ENCODE measurements at places on chromosomes 6 and 20.

DNA sequence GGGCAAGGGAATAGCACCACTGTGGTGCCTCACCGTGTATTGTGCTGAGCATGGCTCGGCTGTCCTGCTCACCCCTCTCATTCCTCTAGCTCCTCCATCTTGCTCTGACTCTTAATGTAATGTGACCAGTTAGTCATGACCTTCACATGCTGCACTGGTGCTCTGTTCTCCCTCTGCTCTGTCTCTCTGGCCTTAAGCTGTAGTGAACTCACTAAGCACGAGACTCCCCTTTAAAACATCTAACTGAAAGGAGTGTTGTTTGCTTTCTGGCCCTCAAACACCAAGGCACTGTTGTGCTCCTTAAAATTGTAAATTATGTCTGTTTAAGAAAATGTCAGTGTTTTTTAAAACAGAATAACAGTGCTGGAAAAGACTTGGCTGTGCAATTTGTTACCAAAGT lies 140.4 kb downstream of the HDGFL1 start:
- no peak for DNase-seq

GRCh38 chr6:36028088-36028876 lies 674 bp downstream of the MAPK14 start:
- DNase-seq: no peak

DNA sequence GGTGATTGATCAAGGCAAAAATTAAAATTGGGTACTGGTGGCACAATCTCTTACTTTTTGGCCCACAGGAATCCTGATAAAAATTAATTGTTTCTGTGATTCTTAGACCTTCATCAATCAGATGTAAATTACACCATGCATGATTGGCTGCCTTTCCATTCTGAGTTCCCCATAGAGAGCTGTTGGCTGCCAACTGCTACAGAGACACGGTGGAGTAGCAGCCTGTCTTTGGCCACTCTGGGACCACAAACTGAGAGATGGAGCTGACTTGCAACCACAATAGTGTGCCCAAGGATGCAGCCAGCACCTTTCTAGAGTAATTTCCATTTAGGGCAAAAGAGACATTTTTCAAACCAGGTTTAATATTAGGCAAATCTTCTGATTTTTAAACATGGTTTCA lies 274.3 kb upstream of the MMS22L start:
- no peak for DNase-seq

GRCh38 chr6:45592991-45593390 lies 215.3 kb upstream of the SUPT3H start:
- DNase-seq: no peak

DNA sequence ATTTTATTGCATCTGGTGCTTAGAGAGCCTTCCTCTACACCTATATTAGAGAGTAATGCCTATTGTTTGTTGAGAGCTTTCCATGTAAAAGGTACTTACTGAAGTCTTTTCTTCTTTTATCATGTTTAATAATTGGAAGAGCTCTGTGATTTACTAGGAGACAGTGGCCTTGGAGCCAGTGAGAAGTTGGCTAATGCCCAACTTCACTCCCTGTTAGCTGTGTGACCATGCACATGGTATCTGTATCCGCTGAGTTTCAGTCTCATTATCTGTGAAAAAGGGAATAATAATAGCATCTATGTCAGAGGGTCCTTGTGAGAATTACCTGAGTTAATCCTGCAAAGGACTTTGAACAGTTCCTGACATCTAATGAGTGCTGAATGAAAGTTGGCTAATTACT lies 105.0 kb downstream of the CD109 start:
- DNase-seq: no peak

DNA sequence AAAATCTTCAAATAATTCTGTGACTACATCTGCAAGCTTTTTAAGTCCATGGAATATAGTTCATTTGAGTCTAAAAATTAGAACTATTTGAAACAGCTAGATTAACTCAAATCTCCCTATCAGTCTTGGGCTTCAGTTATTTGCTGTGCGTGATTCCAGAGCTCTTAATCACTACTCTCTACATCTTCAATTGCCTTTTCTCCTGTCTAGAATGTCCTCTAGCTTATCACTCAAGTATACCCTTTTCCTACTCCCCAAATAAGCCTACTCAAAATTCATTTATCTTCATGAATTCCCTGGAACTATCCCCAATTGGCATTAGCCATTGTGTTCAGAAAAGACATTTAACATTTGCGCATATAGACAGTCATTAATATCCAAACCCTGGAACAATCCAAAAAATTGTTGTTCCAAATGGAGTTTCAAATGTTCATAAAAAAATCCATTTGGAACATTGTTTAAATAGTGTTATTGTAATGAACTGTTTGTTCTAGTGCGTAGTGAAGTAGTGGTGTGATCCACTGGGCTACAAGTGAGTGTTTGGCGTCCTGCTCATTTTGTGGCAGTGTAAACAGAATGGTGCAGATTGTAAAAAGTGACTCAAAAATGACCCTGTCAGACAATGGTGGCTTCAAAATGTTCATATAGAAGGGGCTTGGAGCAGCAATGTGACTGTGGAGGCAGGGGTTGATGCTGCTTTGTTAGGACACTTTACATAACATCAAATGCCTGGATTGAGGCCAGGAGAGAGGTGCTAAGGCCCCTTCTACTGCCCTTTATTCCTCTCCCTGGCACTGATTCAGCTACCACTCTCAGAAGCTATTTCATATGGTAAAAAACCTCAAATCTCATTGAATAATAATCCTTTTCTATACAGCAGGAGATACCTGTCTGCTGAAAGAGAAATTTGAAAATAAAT lies 122.3 kb downstream of the KIF6 start:
- DNase-seq: no peak

DNA sequence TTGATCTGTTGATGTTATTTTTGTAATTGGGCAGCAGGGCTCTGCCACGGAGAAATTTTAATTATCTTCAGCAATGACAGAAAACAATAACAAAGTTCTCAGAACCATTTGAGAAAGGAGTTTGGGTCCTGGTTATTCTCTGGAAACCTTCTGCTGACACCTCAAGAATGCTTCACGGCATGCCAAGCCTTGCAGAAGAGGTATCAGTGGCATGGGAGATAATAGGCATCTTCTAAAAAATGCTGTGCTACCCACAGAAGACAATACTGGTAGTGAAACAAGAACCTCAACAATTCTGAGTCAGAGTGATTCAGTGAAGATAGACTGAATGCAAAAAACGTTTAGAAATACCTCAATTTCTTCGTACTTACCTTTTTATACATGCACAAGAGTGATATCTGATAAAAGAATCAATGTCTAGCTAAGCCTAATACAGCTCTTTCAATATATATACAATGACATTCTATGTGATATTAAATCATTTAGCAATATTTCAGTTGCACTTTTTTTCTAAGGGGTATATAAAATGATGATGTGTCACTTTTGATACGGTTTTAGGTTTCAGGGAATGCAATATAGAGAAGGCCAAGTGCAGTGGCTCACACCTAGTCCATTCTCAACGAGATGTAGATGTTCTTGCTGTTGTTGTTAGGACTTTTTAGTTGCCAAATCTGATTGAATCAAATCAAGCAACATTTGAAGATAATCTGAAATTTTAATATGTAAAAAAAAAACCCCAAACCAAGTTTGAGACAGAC lies 110.4 kb upstream of the COL21A1 start:
- no peak for DNase-seq

GRCh38 chr6:114467931-114468330 lies 125.1 kb upstream of the HS3ST5 start:
- no peak for DNase-seq

GRCh38 chr20:44609516-44610312 lies 27.3 kb downstream of the PKIG start:
- DNase-seq: peak; percentile 45

GRCh38 chr20:21628800-21629199 lies 76.7 kb upstream of the PAX1 start:
- no peak for DNase-seq

GRCh38 chr6:88709819-88710246 lies 253.6 kb downstream of the RNGTT start:
- no peak for DNase-seq

DNA sequence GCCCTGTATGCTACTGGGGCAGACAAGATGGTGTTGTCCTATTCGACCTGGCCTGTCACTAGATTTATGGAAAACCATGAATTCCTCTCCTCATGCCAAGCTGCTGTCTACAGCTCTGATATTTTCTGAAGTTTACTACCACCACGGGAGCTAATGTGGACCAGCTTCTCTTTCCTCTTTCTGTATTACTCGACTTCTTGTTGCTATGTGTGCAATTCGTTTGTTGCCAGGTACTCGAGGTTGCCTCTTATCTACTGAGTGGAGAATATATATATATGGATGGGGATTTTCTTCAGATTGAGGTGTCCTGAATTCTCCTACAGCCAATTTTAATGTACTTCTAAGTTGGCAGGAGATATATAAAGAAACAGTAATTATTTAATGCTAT lies 34.7 kb downstream of the MAN1A1 start:
- no peak for DNase-seq

DNA sequence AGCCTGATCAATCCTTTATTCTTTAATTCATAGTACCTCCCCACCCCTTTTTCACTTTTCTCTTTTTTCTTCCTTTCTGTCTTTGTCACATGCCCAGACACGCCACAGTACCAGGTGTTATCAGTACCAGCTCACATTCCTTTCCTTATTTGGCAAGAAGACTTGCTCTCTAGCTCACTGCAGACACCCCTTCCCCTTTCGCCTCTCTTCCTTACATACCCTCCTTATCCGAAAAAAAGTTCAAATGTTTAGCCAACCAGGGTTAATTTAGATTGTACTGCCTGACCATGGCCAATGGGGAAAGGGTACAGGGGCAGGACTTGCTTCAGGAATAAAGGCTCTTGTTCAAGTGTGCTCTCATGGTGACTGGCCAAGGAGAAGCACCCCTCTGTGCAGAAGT lies 9.3 kb upstream of the SIRPB2 start:
- no peak for DNase-seq

DNA sequence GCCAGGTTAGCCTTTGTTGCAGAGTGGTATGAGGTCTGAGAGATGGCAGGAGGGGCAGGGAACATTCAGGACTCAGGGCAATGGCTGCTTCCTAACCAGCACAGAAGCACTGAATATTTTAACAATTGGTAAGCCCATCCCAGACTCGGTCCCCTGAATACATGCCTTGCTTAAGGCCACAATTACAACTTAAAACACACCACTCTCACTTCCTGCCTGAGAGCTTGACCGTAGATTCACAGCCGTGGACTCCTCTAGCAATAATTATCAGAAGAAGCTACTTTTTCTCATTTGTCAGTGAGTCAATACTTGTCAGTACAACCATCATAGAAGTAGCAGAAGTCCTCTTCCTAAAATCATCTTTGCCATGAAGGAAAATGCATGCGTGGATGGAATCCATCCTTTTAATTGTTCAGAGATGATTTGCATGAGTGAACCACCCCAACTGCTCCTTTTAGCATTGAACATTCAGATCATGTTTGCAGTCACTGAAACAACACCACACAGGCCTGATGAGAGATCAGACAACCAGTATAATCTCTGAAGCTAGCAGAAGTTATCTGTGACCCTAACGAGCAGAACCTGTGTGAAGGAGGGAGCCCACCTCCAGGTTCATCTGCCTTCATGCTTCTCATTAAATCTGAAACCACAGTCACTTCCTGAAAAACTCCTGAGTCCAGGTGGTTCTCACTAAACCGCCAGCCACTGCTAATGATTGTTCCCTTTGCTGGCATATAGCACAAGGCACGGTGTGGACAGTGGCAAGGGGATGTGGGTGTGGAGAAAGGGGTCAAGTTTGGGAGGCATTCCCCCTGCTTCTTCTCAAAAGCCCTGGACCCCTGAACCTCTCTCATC lies 333.9 kb upstream of the CNR1 start:
- DNase-seq: no peak

- DNase-seq: peak; percentile 7
Observed at GRCh38 chr20:47535088-47535487, 33.4 kb downstream of the NCOA3 start.

DNA sequence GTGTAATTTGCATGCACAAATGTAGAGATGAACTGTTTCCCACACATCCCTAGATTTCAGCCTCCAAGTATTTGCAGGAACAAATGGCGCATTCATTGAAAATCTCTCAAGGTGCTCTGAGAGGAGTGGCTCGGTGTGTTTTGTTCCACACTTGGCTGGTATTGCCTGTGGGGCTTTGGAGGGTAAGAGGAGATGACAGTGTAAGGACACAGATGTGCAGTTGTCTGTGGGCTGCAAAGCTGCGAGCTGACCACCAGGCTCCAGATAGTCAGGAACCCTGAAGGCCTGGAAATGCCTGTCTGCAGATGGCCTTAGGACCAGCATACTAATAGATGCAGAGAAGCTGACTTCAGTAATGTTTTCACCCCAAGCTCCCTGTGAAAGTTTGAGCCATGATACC lies 57.7 kb upstream of the PBOV1 start:
- no peak for DNase-seq

GRCh38 chr6:121764493-121764892 lies 329.0 kb downstream of the GJA1 start:
- no peak for DNase-seq

DNA sequence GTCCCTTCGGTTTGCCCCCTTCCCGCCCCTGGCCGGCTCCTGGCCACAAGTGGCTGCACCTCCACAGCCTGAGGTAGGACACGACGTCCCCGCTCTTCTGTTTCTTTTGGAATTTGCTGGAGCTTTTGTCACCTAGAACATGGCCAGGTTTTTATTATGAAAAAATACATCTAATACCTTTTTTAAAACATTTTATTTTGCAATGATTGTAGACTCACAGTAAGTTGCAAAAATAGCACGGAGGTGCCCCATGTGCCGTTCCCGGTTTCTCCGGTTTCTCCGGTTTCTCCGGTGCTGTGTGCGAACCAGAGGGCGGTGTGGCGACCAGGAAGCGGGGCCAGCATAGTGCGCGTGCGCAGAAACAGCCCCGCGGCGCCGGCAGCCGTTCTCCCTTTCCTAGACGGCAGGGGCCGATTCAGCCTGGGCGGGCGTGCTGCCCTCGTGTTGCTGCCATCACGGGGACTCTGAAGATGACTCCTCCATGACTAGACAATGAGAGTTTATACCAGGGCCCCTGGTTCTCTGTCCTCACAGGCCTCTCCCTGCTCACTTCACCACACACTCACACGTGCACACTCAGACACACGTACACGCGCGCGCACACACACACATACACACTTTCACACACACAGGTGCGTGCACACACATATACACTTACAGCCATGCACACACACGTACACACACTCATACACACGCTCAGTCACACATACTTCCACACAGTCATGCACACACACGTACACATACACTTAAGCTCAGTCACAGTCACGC lies 102.1 kb downstream of the TMEM242 start:
- DNase-seq: peak; percentile 47

DNA sequence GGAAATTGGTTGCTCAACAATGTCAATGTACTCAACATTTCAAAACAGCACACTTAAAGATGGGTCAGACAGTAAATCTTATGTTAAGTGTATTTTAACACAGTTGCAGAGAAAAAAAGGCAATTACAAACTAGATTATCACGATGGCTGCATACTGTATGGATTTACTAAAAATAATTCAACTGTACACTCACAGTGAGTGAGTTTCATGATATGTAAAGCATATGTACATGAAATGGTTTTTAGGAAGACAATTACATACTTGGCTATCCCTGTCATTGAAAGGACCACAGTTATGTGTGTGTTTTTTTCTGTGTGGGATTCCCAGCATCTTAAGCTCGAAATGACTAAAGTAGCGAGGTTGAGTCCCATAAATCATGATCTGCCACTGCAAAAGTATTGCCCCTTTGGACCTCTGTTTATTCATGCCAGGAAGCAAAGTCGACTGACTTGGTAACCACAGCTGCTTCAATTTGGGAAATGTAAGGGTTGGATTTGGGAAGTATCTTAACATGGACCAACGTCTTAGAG lies 5.5 kb upstream of the SALL4 start:
- DNase-seq: no peak

GRCh38 chr6:56868687-56869086 lies 86.2 kb upstream of the BEND6 start:
- no peak for DNase-seq

Data from NCI-H524 (cell line).